ENCODE measurements at places on chromosomes 1 and 21.

DNA sequence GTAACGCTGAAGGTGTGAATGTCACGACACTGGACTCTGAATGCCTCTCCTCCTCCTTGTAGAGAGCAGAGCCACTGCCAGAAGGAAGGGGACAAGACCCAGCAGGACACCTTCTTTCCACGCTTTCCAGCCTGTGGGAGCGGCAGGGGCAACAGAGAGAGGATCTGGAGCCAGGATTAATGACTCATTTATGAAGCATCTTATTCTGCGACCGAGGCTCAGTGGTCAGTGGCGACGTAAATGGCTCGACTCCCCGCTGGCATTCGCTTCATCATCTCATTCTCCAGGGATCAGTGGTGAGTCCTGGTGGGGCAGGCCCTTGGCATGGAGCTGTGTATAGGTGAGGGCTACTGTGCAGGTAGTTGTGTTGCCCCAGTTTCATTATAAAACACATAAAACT is 4.6 kb downstream of the SLC37A1 start:
- DNase-seq, result no peak

- DNase-seq, result no peak
Measured at GRCh38 chr1:182968151-182968741, 15.3 kb upstream of the SHCBP1L start.

- DNase-seq, result no peak
Measured at GRCh38 chr1:91020486-91020885, 1.3 kb downstream of the ZNF644 start.

DNA sequence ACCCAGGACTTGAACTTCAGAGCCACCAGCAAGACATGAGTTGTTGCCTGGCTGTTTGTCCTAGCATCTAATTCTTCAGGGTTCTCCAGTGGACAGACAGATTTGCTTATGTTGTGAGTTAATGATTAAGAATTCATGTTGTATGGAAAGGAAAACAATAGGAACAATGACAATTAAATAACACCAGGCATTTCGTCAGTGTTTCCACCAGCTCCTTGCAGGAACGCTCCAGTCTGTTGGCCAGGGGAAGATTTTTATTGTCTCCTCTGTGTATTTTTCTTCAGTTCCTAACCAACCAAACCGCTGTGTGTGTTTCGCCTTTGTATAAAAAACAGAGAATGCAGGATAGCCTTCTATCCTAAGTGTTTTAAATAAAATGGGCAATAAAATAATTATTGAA is 64.4 kb upstream of the PTGFR start:
- no peak for DNase-seq

GRCh38 chr1:244047621-244048255 is 3.3 kb upstream of the ZBTB18 start:
- DNase-seq, result peak; percentile 77

DNA sequence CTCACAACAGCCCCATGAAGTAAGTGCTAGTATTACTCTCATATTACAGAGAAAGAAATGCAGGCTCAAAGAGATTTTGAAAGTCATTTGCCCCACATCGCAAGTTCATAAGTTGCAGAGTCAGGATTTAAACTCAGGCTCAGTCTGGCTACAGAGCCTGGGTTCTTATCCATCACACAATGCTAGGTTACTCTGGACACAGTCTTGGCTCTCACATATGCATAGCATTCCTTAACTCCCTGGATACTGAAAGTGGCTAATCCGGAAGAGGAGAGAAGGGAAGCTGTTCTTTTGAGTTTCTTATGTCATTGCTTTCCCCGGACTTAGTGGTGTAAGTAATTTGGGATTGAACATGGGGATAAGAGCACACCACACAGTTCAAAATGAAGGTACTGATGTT is 357.4 kb upstream of the PLXNA2 start:
- no peak for DNase-seq

DNA sequence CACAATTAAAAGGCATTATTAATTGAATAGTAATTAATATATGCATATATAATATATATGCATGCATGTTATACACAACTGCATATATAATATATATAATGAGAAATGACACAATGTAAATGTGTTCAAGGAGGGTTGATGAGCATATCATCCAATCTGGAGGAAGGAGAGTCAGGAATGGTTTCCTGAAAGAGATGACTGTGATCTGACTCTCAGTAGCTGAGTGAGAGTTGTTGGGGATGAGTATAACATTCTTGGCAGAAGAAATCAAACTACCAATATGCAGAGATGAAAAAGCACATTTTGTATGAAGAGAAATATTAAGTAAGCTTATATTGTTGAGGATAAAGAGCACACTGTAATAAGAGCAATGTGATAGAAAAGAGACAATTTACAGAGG is 37.3 kb downstream of the F13B start:
- no peak for DNase-seq

DNA sequence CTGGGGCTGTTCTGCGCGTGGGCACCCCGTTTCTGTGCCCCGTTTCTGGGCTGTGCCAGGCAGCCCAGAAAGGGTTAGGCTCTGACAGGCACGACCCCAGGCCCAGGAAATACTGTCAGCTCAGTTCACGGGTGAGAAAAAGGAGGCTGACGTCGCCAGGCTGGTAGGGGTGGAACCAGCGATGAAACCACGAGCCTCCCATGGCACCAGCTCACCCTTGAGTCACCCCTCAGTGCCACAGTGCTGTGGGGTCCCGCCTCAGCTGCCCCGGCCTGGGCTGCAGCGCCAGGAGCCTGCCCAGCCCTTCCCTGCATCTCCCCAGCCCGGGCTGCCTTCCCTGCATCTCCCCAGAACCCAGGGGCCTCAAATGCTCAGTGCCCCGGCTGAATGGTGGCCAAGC is 11.5 kb downstream of the MEGF6 start:
- DNase-seq, result no peak

- DNase-seq, result no peak
Measured at GRCh38 chr1:46008585-46008984, 123.8 kb downstream of the PIK3R3 start.

DNA sequence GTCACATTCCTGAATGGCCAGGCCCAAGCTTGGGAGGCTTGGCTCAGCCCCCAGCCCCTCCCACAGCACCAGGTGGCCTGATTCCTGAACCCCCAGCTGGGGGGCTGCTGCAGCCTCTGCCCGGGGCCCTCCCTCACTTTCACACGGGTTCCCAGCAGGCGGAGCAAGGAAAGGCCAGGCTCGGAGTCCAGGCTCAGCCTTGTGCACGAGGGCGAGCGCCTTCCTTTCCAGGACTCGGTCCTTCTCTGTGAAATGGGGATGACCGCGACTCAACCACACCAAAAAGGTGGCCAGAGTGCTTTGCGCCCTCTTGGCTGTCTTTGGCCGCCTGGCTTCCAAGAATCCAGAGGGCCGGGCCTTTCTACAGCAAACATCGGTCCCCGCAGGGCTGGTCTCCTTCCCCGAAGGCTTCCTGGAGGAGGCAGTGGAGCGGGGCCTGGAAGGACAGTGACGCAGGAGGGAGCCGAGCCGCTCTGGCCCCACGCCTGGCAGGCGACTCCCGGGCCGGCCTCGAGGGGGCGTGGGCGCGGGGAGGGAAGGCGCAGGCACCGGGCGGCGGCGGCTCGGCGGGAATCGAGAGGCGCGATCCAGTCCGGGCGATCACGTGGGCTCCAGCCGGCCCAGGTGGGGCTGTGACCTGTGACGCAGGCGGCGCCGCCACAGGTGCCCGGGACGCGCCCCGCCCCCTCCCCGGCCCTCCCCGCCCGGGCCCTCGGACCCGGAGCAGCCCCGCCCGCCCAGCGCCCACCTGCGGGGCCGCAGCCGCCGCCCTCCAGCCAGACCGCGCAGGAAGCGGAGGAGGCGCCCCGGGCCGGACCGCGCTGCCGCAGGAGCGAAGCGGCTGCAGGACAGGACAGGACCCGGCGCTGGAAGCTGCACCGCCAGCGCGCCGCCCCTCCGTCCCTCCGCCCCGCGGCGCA is at the start of gene ARHGEF16:
TSS of gene ARHGEF16 (plus strand) at position 775 of the 920 bp plus-strand sequence. CDS start 8,420 bp downstream, outside the sequence.
- DNase-seq, result peak; percentile 42

DNA sequence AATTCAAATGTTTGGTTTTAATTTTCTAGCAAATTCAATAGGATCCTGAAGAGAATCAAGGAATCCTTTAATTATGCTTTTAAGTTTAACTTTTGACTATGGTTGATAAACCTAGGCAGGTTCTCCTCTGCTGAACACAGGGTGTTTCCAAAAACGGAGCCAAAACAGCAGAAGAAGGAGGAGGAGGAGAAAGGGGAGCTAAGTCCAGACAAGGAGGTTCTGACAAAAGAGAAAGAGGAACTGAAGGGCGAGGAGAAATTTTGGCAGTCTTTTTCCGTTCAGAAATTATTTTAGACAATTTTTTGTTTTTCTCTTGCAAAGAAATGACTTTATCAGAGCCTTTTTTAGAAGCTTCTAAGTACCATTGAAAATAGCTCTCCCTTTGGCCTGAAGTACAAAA is 33.2 kb upstream of the FNBP1L start:
- DNase-seq, result no peak

DNA sequence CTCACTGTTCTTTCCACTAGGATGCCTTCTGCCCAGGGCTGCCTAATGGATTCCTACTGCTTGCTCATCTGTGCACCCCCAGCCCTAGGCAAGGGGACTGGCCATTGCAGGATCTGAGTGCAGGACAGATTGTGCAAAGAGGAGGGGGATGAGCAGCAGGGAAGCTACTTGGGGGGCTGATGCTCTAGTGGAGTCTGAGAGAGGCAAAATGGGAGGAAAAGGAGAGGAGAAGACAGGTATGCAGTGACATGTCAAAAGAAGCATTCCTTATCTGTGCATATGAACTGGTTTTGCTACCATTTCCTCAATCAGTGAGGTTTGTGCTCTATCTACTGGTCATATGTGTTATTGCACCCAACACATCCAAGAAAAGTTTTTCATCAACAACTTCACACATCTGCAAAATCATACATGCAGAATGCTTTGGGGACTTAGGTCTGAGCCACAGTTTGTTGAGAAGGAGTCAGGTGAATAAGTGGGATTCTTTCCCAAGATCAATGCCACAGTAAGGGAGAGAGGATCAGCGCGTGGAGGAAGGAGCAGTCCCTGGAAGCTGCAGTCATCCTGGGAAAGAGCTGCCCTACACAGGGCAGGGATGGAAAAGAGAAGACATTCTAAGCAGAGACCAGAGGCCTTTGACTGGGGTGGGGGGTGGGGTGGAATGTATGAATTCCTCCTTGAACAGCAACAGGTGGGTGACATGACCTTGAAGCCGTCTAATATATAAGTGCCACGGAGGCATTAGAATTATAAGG is 14.4 kb downstream of the SLC5A9 start:
- peak; percentile 41 for DNase-seq
